Thoracic aorta (tissue), 2 donors: ENCODE measurements at places on chromosomes 7 and 10. TPM values are rescaled to one million over a fixed set of nuclear protein-coding genes. Genes with fewer than 3 reads are reported as not detected.

RBP3 gene
- total RNA-seq = not detected

FBXL13 gene
- total RNA-seq = 2.5 TPM

HDAC9 gene
- 81.6 TPM for total RNA-seq

FAM237B gene
- total RNA-seq = not detected

PKD2L1 gene
- total RNA-seq = not detected

GIMAP8 gene
- total RNA-seq = 13.4 TPM

CARD11 gene
- total RNA-seq = 4.4 TPM

HHEX gene
- 10.9 TPM for total RNA-seq
